ENCODE measurements at places on chromosomes 11 and 22.

- DNase-seq = no peak
These were observed 40.9 kb downstream of the SERPINH1 start for GRCh38 chr11:75602951-75603350.

- DNase-seq = no peak
These were observed 41.0 kb upstream of the PARVG start for GRCh38 chr22:44139773-44140172.

- DNase-seq = no peak
These were observed 12.5 kb upstream of the PEX26 start for GRCh38 chr22:18065256-18065655.

DNA sequence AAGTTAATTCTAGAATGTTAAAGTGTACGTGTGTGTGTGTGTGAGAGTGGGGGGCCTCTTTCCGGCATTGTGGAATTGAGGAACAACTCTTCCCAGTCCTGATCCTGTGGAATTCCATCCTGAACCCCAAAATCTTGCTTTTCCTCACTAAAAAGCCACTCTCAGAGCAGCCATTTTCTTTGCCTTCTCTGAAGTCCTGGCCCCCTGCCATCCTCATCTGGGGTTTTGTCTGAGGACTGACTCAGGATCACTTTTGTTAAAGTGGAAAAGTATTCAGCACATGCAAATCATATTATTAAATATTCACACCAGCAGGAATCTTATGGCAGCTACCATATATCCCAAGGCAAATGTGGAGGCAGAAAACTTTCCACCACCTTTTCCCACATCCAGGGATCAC lies 3.8 kb downstream of the SCN4B start:
- DNase-seq = no peak

GRCh38 chr11:124071623-124071948 lies 30.5 kb upstream of the OR10G7 start:
- DNase-seq = no peak

GRCh38 chr11:64894070-64894811 lies 15.8 kb upstream of the EHD1 start:
- DNase-seq = peak; percentile 87

DNA sequence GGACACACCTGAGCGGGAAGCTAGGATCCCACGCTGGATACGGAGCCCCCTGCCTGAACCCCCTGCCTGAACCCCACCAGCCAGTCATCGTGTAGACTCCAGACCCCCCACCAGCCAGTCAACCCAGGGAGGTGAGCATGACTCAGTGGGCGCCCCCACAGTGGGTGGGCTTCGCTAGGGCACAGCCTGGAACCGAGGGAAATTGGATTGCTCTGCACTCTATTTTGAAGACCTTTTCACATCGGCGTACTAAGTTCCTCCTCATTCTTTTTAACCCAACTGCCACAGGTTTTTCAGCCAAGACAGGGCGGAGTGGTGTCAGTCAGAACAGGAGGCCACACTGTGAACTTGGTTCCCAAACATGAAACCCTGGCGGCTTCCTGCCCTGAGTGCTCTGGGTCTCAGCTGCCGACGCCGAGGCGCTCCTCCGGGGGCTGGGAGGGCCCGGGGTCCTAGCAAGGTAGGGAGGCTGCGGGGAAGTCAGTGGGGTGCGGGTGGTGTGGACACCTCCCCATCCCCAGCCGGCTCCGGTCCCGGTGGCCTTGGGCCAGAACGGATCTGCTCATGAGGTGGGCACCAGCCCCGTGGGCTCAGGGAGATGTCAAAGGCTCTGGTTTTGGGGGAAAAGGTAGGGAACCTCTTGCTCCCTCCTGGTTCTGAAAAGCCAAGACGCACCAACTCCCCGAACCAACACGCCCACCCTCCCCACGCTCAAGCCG lies 57.0 kb downstream of the BRD1 start:
- no peak for DNase-seq

- no peak for DNase-seq
These were observed 27.2 kb downstream of the OR2AT4 start for GRCh38 chr11:75069473-75069872.

DNA sequence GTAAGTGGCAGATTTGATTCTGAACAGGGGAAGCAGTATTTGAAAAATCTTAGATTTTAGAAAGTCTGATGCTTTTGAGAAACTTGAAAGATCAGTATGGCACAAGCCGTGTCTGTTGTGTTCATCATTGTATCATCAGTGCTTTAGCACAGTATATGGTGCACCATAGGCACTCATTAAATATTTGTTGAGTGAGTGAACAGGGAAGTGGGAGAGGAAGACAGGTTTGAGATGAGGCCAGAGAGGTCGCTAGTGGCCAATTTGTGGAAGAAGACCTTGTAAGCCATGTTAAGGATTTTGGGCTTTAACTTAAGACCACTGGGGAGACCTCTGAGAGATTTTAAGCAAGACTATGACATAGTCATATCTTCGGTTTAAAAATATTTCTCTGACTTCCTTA lies 12.9 kb downstream of the CHEK1 start:
- DNase-seq = no peak

GRCh38 chr22:17132112-17132511 lies 11.0 kb upstream of the TMEM121B start:
- DNase-seq = no peak

DNA sequence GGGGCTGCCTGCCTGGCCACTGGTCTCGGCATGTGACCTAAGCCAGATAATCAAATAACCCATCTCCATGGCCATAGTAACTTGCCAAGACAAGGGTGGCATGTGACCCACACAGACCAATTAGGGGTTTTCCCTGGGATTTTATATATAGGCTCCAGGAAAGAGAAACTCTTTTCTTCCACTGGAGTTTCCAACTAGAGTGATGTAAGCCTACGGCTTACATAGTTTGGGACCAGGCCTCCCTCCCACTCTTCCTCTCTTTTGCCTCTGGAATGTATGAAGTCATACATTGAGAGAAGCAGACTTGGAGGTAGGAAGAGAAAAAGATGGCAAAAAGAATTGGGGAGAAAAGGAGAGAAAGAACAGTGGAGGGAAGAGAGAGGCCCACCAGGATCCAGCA lies 84.6 kb upstream of the LDLRAD3 start:
- no peak for DNase-seq

Data from activated T-cell treated with anti-CD3 and anti-CD28 coated beads for 4 hours (primary cell).